CD4-positive, alpha-beta T cell treated with Interleukin-6 for 4 hours (primary cell): ENCODE measurements at places on chromosomes 7 and 10.

DNA sequence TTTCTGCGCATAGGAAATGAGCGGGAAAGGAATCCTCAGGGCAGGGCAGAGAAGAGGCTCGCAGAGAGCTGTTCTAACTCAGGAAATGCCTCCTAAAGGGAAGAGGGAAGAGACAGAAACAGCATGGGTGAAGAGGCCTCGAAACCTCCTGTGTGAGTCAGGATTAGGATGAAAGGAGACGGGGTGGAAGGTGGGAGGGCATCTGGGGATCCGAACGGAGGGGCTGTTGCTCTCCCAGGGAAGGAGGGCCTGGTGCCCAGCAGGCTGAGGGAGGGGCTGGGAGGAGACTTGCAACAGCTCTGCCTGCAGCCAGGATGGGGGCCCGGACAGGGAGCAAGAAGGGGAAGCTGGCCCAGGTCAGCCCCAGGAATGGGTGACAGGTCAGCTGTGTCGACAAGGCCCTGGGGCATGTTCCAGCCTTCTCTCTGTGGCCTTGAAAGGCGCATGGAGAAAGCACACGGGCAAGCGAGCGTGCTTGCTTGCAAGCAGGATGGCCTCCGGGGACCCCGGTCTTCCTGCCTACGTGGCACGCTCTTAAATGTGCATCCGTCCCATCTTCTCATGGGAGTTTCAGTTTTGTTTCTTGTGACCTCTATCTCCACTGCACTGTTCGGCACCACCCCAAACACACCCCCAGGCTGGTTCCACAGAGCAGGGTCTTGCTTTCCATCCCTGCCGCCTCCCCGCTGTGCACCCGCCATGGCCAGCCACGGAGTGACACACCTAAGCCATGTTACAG lies 63.5 kb downstream of the HIPK2 start:
- no peak for DNase-seq

- no peak for DNase-seq
Measured at GRCh38 chr10:103729851-103730250, 125.5 kb downstream of the SH3PXD2A start.

GRCh38 chr7:132279718-132280117 lies 296.6 kb downstream of the PLXNA4 start:
- no peak for DNase-seq

DNA sequence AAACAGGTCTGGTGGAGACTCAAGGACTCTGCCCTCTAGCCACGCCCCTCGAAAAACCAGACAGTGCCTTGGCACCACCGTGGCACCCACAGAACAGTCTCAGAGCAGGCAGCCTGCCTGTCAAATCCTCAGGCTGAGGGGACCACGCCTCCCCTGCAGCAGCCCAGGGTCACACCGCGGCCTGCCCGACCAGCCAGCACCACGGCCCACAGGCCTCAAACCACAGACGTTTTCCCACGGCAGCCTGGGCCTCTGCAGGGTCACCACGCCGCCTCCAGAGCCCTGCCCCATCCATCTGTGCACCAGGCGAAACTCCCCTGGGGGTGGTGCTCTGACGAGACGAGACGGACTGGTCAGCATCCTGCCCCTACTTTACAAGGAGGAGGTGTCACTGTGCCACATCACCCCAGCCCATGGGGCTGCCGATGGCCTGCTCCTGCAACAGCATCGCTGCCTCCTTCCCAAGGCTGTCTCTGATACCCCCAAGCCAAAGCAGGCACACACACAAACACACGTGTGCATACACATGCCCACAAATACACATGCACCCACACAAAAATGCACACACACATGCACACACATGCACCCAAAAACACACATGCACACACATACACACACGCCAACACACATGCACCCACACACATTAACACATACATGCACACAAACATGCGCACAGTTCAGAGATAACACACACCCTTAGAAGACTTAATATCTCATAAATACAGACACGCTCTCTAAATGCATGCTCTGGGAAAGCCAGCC lies 24.6 kb downstream of the PAPOLB start:
- no peak for DNase-seq

DNA sequence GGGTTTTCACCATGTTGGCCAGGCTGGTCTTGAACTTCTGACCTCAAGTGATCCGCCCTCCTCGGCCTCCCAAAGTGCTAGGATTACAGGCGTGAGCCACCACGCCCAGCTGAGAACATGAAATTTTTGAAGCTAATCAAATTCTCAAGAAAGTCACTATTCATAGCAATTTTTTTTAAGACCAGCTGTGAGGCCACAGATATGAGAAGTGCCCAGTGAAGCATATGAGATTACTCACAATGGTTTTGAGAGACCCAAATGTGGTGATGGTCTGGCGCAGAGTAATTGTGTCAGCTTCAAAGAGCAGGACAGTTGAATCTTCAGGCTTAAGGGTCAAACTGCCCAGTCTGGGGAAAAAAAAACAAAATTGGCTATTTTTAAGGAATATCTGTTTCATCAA lies 16.2 kb downstream of the NCOA4 start:
- DNase-seq: no peak

GRCh38 chr10:14379556-14380280 lies 49.0 kb upstream of the FRMD4A start:
- no peak for DNase-seq

- peak; percentile 3 for DNase-seq
Measured at GRCh38 chr7:25124465-25125136, 459 bp downstream of the CYCS start.

DNA sequence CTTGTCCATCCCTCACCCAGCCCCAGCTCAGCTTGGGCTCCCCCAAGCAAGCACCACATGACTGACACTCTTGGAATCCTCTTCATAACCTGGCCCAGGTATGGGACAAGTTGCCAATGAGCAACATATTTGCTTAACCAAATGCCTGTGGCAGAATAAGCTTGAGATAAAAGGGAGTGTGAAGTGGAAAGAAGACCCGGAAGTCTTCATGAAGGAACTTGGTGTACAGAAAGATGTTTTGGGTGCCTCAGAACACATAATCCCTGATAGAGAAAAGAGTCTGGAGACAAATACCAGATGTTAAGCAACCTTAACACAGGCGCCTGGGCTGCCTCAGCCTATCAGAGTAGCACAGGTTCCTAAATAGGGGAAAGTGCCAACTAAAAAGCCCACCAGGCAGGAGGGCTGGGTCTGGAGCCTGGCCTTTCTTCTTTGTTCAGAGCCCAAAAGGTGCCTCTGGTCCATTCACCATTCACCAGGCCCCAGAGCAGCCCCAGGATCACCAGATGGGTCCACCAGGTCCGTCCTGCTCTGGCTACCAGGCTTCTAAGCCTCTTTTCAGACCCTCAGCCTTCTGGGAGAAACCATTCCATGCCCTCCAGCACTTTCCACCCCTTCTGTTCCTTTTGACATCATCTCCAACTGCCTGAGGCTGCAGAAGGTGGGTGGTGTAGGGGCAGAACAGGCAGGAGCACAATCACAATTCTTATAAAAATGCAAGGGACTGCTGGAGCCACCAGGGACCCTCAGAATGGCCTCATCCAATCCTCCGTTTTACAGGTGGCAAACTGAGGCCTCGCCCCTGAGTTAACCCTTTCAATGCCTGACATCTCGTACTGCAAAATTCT lies 22.6 kb downstream of the KCNMA1 start:
- DNase-seq: no peak

DNA sequence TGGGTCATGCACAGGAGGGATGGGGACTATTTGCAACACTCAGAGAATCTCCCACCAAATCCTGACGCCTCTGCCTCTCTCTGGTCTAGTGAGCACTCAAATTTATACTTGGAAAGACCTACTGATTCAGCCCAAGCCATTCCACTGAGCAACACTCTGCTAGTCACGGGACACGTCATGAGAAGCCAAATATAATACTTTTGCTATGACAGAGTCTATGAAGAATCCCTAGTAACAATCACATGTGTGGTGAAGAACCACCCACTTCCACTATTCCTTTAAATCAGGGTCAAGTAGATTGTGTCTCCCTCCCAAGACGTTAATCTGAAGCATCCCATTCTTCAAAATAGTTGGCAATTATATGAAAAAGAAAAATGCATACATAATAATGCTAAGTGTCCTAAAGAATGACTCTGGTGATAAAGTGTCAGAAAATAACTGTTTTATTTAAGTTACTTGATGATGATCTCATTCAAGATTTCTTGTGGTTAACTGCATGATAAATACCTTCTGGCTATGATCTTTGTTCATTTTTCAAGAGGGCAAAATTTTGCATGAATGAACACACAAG lies 28.5 kb downstream of the CHCHD3 start:
- DNase-seq: no peak

DNA sequence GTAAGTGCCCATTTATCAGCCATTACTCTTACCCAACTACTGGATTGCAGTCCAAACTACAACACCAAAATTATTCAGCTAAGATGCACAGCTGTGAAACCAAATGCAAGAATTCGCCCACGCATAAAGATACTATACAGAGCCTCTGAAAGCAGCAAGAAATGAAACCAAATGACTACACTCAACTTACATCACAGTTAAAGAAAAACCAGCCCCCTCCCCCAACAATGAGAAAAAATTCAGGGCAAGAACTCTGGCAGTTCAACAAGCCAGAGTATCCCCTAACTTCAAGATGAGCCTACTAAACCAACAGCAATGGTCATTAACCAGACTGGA lies 209.1 kb upstream of the VWC2 start:
- no peak for DNase-seq

DNA sequence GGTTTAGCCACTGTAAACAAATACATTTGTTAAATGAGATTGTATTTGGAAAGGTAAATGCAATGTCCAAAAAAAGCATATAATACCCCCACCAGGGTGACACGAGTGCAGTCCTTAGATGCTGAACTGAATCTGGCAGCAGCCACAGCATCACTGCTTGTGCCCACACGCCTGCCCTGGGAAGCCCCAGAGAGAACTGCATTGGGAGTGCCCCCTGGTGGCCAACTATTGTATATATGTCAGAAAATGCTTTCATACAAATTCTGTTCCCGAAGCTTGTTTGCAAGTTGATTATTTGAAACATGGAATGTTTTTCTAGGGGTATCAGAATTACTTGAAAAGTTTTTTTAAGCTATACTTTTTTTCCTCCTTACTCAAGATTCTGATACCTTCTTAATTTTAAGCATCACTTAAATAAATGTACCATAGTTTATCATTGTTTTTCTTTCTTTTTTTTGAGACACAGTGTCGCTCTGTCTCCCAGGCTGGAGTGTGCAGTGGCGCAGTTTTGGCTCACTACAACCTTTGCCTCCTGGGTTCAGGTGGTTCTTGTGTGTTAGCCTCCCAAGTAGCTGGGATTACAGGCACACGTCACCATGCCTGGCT lies 50.1 kb downstream of the LANCL2 start:
- DNase-seq: peak; percentile 87

DNA sequence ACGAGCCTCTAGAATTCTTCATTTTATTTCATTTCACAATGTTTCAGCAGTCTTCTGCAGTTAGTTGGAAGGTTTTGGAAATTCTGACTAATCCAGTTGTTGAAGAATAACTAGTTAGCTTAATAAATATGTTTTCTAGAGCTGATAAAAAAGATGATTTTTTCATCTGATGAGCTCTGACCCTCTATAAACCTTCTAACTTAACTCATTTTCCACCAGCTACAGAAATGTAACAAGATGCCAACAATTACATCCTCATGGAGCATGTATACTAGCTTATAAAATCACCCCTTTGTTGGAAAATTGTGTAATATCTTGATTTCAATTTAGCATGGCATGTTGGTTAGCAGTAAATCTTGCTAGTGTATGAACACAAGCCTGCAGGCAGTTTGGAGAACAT lies 33.1 kb downstream of the KAT6B start:
- no peak for DNase-seq

GRCh38 chr7:81956520-81956919 lies 186.7 kb upstream of the HGF start:
- no peak for DNase-seq

DNA sequence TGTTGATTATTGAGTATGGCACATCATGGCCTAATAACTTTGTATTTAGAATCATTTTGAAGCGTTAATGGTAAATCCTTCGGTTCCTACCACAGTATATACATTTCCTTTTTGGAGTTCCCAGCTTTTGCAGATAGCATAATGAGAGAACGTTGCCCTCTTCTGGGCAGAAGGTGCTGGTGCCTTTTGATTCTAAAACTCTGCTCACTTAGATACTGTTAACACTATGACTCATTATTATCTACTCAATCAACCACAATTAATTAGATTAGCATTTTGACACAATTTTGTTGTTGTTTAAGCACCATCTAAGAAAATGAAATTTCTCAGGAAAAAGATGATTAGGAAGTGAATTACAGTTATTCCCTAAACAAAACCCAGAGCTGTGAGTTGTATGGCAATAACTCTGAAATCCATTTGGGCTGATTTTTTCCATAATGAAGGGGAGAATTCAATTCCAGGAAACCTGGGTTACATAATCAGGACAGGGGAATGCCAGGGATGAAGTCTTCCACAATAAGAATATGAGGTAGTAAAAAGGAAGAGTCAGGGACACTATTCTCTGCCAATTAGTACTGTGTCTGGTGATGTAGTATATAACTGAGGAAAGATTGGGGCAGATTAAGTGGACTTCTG lies 11.5 kb upstream of the DLD start:
- DNase-seq: peak; percentile 49

DNA sequence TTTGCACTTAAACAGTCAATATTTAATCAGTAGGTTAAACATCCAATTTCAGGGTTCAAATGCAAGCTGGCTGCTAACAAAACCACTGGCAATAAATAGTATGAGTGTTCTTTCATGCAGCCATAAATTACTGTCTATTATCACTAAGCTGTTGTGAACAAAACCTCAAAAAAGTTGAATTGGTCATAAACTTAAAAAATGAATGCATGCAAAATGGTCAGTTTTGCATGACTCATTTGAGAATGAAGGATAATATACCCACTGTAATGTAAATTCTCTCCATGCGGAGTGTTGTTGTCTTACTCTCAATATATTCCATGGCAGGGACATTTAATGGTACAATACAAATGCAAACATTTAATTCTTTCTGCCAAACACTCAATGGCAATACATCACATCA lies 226.4 kb downstream of the MAGI2 start:
- no peak for DNase-seq

DNA sequence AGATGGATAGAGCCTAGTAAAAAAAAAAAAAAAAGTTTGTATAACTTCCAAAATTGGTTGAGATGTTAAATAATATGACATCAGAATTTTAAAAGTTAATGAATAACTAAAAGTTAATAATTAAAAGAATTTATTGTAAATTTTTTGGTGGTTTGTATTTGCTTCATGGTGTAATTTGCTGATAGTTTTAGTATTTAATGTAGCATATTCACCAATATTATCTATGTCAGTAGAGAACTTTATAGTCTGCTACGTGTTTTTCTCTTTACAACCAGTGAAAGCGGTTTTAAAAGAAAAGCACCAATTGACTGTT lies 51.8 kb upstream of the STEAP4 start:
- DNase-seq: no peak

- DNase-seq: no peak
Measured at GRCh38 chr7:131443496-131443895, 112.9 kb downstream of the PODXL start.

DNA sequence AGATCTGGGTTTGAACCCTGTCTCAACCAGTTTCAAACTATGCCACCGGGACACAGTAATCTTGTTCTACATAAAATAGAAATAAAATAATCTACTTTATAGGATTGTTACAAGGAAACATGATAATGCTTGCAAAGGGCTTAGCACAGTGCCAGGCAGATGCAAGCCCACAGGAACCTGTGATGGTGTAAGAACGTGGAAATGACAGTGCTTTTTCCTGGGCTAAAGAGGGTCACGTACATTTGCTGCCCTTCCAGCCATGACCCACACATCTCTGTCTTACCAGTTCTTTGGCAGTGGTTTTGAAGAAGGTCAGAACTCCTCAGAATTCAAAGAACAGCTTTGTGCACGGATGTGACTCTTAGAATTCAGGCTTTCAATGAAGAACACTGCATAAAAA lies 282.9 kb downstream of the CSTF2T start:
- DNase-seq: no peak

GRCh38 chr7:132247995-132248618 lies 328.2 kb downstream of the PLXNA4 start:
- DNase-seq: no peak
